ENCODE measurements at places on chromosomes 4 and X.

- no peak for DNase-seq
Measured at GRCh38 chrX:152149648-152150047, 11.3 kb upstream of the MAGEA10 start.

- no peak for DNase-seq
Measured at GRCh38 chrX:18278449-18278848, 57.8 kb upstream of the BEND2 start.

DNA sequence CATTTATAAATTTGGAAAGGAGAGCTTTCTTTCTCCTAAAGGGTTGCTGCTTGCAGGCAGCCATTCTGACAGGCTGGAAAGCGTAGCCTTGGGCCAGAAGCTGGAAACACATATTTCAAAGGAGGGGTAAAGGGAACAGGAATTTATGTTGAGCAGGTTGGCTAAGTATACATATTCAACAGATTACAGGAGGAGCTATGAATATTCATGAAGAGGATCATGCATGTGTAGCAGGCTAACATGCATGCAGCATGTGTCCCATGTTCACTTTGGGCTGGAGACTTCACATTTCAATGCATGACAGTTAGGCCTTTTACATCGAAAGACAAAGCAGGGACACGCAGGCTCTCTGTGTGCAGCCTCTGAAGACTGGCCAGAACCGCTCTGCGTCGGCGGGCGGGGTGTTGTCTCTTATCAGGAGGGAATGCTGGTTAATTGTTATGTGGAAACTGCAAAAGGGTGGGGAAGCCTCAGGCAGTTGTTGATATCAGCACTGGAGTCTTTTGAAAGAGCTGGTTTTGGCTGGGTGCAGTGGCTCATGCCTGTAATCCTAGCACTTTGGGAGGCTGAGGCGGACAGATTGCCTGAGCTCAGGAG, 31.5 kb downstream of the CASP3 start:
- no peak for DNase-seq

DNA sequence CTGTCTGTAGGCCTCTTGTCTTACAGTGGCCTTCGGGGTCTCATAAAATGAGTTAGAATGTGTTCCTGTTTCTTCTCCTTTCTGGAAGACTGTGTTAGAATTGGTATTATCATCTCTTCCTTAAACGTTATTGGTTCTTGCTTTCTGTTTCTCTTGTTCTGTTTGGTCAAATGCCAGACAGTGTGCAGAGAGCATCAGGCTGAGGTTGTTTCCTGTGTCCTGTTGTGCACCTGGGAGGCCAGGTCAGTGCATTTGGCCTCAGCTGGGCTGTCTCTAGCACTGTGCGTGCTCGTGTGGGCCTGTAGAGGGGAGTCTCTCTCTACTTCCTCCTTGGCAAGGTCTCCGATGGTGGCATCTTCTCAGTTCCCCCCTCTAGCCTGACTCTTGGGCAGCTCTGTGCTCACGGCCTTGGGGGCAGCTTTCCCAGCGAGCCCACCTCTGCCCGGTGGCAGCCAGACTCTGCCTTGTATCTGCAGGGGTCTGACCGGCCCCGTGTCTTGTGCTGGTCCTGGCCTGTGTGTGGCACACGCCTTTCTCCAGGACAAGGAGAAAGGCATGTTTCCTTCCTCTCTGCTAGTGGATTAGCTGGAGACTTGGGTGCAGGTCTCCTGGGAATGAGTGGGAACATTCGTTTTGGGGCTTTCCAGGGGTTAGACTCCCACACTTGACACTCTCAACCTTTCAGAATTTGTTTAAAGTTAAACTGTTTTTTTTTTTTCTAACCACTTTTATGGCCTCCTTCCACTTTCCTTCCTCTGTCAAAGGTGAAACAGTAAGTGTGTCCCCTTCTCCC, 62.3 kb downstream of the FAM193A start:
- no peak for DNase-seq
